ENCODE measurements at places on chromosomes 1 and 21. TPM values are rescaled to one million over a fixed set of nuclear protein-coding genes. Genes with fewer than 3 reads are reported as not detected.
A peak's percentile ranks its signal among the peaks of the same experiment; 100 is the strongest.

DNA sequence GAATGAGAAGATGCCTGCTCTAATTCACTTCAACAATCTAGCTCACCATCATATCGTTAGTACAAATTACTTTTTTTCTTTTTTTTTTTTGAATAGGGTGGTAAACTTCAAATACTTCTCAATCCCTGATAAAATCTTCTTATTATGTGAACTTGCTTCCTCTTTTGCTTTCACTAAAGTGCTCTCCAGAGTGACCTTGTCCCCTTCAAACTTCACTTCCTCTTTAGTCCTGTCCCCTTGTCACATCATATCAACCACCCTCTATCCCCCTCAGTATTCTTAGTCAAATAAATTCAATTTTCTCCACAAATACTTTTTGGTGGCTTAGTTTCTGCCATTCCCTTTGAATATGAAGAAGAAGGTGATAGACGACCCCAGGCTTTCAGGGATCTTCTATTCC, 124.9 kb upstream of the PLXNA2 start:
- DNase-seq = no peak

GRCh38 chr1:152621993-152622392, 910 bp downstream of the LCE3A start:
- DNase-seq = no peak

DNA sequence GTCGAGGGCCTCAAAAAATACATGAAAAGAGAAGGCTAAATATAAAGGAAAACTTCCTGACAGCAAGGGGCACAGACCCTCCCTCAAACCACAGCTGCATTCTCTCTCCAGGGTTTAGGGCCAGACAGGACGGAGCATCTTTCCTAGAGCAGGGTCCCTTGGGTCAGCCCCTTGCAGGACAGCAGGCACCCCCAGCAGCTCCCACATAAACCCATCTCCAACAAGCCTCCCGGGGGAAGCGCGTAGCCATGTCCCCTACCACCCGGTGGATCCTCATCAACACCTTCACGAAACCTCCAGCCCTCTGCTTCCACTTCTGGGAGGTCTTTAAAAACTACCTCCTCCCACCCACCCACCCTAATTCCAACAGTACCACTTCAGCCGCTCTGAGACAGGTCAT, 59.5 kb downstream of the CD46 start:
- no peak for DNase-seq

- DNase-seq = no peak
These were observed 37.4 kb upstream of the C1orf198 start for GRCh38 chr1:230905733-230906132.

GRCh38 chr1:33391343-33392078, 39.4 kb downstream of the PHC2 start:
- no peak for DNase-seq

DNA sequence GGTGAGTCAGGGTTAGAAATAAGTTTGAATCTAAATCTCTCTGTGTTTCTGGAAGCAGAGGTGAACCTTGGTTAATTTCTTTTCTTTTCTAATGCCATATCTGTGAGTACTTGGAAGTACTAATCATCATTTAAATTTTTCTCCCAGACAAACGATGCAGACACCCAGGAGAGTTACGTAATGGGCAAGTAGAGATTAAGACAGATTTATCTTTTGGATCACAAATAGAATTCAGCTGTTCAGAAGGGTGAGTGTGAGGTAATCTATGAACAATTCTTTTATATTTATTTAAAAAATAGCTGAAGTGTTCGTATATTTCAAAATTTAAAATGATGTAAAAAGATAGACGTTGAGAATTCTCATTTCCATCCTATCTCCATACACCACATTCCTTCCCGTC, 11.2 kb downstream of the C4BPA start:
- DNase-seq = no peak

- DNase-seq = no peak
These were observed 48.3 kb upstream of the SLC22A15 start for GRCh38 chr1:115927971-115928370.

Gene CFHR5
- 0.12 TPM for total RNA-seq

DNA sequence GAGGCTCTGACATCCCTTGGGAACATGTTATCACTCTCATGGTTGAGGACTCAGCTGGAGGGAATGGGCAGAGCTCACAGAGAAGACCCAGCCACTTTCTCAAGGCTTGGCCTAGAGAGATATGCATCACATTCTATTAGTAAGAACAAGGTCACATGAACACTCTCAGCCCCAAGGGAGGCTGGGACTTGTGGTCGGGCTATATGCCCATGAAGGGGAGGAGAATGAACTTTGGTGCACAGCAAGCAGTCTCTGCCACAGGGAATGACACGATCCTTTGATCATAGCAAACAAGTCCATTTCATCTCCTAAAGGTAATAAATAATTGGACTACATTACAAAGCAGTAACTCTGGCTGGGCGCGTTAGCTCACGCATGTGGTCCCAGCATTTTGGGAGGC, 105.7 kb downstream of the SYF2 start:
- no peak for DNase-seq

Gene PRAMEF5
- not detected for total RNA-seq

DNA sequence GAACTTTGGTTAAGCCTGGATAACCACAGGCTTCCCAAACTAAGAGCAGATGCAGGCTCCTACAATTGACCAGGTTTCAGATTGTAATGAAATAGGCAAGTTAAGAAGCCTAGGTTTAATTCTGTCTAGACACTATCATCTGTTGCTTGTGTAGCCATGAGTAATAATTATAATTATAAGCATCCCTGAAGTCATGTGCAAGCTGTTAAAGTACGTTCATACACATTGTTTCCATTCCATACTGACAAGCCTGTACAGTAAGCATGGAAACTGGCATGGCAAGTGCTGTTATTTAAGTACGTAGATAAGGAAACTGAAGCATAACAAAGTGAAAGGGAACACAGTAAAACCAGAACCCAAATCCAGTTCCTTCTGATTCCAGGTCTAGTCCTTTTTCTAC, 557.2 kb upstream of the BEND5 start:
- DNase-seq = no peak

GRCh38 chr1:73205294-73205973, 923.1 kb upstream of the NEGR1 start:
- DNase-seq = peak; percentile 33

GRCh38 chr1:20702416-20702815, 15.4 kb downstream of the KIF17 start:
- no peak for DNase-seq

DNA sequence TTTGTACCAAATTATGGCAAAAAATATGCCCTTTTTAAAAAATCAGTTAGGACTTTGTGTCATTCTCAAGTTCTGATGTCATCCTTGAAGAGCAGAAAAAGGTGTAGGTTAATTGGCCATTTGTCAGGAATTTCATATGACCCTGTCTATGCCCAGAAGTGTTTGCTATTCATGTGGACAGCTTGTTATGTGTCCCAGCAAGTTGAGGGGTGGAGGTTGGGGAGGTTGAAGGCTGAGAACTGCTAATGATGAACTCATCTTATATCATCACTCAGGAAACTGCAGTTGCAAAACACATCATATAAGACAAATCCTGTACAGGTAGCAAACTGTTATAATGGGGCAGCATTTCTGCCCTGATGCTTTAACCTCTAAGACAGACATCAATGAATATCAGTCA, 106.5 kb downstream of the PHTF1 start:
- DNase-seq = no peak

Gene G0S2
- total RNA-seq = 84.1 TPM

- DNase-seq = no peak
These were observed 161.7 kb downstream of the PLPP3 start for GRCh38 chr1:56417646-56418045.

- no peak for DNase-seq
These were observed 76.6 kb upstream of the VAV3 start for GRCh38 chr1:108041360-108042142.

- no peak for DNase-seq
These were observed 230.7 kb upstream of the DUSP10 start for GRCh38 chr1:221972276-221973235.

Gene FRRS1
- total RNA-seq = 6.1 TPM

Gene HFM1
- 20.5 TPM for total RNA-seq

DNA sequence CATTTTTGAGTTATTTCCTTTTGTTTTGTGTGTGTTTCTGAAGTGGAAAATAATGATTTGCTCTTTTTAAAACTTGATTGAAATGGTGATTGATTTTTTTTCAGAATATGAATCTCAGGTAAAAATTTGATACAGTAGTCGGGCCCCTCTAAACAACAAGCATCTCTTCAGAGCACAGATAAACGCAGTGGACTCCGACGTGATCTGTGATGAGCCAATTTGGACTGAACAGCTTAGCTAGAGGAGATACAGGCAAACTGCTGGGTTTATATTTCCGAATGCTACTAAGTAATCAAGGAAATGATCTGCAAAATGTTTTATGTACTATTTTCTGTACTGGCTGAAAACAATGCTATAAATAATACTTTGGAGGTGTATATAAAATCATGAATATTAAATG, 705.7 kb upstream of the RGS18 start:
- DNase-seq = no peak

DNA sequence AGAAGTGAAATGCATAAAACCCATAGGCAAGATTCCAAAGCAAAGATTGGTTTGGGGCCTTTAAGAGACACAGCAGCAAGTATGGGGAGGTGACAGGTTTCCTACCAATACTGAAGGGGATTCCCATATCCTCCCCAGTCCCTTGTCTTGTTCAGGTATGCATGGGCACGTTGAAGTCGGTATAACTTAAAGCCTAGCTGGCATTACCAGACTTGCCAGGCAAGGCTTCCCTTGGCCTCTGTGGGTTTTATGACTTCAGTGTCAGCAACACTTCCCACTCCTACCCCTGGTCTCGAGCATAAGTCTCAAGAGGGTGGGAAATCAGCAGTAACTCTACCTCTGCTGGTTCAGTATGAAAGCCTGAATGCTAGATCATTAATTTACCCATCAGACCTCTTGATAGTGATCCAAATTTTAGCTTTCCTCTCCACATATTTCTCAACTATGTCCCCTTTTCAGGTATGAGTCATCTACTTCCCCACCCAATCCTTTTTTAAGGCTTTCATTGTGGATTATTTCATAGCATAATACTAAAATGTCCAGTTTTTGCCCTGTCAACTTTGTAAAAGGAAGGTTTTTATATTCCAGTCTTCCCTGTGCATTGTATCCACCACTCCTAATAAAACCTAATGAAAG, 6.8 kb downstream of the CYP4X1 start:
- no peak for DNase-seq

DNA sequence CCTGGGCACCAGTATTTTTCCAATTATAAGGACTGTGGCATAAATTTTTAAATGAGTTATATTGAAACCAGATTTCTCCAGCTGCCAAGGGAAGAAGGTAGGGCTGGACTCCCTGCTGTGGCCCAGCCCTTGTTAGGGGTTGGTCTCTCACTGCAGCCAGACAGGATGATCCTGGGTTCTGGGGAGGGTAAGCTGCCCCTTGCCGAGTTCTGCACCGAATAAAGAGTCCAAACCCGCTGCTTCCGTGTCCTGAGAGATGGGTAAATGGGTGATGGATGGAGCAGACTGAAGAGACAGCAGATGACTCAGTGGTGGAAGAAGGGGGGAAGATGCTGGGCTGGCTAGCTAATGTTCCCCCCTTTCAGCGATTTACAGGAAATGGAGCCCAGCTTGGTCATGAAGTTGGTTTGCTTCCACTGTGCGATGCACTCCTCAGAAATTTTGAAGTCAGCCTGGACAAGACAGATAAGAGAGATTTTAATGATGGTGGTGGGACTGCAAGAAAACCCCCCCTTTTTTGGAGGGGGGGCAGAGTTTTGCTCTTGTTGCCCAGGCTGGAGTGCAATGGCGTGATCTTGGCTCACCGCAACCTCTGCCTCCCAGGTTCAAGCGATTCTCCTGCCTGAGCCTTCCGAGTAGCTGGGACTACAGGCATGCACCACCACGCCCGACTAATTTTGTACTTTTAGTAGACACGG, 41.4 kb downstream of the YARS1 start:
- DNase-seq = no peak

DNA sequence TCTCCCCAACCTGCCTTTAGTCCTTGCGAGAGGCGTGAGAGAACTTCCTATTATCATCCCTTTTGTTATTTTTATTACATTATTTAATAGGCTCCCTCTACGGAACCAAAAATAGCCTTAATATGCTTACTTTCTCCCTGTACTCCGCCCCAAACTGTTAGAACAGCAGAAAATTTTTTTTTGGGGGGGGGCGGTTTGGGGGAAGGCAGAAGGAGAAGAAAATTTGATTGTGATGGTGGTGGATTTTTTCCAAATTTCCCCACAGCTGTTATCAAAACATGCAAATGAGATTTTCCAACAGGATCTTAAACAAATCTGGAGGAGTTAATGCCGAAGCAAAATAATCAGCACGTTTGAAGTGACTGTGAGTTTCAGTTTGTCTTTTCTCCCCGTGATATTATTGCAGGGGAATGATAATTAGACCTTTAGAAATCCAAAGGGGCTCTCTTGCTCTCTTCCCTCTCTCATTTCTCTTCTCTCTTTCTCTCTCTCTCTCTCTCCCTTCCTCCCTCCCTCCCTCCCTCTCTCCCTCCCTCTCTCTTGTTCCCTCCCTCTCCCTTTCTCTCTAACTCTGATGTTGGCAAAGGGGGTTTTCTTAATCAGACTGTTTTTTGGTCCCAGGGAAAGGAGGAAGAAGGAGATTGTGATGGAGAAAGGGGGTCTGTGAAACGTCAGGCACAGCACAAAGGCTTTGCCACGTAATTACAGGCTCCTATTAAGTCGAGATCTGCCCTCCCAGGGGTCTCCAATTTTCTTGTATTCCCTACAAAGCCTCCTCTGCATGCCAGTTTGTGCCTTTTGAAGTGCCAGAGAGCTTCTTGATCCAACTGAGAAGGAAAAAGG, 1.1 kb upstream of the PRRX1 start:
- DNase-seq = no peak

DNA sequence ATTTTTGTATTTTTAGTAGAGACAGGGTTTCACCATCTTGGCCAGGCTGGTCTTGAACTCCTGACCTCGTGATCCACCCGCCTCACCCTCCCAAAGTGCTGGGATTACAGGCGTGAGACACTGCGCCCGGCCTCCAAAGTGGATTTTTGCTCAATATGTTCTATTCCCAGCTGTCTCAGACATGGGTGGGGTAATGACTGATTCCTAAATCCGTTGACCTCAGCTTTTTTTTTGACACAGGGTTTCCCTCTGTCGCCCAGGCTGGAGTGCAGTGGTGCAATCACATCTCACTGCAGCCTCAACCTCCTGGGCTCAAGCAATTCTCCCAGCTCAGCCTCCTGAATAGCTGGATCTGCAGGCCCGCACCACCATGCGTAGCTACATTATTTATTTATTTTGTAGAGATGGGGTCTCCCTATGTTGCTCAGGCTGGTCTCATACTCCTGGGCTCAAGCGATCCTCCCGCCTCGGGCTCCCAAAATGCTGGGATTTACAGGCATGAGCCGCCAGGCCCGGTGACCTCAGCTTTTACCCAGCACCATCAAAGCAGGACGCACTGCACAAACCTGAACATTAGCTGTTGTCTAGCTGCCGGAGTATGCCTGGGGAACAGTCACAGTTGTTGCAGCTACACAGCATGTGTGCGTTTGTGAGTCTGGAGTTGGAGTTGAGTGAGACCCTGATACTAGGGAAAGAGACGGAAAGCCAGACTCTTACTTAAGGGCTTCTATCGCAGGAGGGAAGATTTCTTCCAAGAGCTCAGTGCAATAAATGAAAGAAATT, 43.7 kb upstream of the PSEN2 start:
- DNase-seq = no peak

Gene RPE65
- not detected for total RNA-seq

Gene WLS
- total RNA-seq = 32.6 TPM

Gene CERS2
- 92.7 TPM for total RNA-seq

Gene ZBTB21
- total RNA-seq = 30.9 TPM

Data from testis (tissue), 5 donors.